ENCODE measurements at places on chromosomes 5 and 9.

- DNase-seq, result no peak
Observed at GRCh38 chr9:107600060-107600573, 110.5 kb upstream of the KLF4 start.

DNA sequence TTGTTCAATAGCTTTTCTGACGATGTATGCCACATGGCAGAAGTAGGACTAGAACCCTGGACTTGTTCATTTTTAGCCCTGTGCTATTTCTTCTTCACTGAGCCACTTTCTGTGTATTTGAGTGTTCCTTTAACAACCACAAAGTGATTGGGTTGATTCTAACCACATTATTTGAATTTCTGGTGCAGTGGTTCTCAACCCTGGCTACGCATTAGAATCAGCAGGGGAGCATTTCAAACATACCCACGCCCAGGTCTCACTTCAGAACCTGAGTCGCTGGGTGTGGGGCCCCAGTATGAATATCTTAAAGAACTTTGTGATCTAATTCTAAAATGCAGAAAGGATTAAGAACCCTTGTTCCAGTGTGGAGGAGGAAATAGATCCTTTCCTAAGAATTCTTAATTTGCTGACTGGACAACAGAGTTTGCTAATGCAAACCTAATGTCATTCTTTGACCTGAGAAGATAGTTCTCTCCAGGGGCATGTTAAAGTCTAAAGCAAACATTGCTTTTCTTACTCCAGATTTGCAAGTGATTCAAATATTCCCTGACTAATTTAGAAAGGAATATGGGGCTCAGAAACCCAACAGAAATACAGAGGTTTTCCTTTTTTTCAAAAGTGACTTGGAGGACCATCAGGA is 75.4 kb upstream of the GDNF start:
- DNase-seq, result no peak

- no peak for DNase-seq
Observed at GRCh38 chr5:72621576-72621975, 114.4 kb upstream of the ZNF366 start.

GRCh38 chr9:13876741-13877140 is 437.2 kb downstream of the NFIB start:
- no peak for DNase-seq

DNA sequence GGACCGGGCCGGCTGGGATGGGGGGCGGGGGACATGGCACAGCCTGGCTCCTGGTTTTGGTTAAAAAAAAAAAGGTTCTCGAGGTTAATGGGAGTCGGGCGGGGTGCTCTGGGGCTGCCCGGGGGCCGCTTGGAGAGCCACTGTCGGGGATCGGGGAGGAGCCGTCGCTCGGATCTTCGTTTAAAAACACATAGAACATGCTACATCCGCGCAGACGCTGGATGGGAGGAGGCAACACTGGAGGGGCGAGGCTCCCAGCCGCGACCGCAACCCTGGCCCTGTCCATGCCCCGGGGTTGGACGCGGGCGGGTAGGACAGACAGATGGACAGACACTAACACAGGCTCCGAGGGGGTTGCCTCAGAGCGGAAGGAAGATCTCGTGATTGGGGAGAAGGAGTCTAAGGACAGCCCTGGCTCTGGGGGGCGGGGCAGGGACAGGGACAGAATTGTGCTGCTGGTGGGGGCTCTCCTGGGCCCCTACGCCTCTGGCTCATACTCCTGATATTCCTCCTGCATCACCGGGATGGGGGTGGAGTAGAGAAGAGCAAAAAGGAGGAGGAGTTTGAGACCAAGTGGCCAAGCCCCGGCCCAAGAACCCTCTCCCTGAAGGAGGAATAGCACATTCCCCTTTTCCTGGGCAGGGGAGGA is 9.9 kb downstream of the SNCB start:
- DNase-seq, result no peak

GRCh38 chr9:127637322-127637847 is 25.3 kb downstream of the STXBP1 start:
- no peak for DNase-seq

- DNase-seq, result no peak
Observed at GRCh38 chr5:93018461-93018860, 562.6 kb downstream of the NR2F1-AS1 start.
